ENCODE measurements at places on chromosomes 5 and 9.

- no peak for DNase-seq
These were observed 55.2 kb upstream of the FYB1 start for GRCh38 chr5:39274398-39275085.

DNA sequence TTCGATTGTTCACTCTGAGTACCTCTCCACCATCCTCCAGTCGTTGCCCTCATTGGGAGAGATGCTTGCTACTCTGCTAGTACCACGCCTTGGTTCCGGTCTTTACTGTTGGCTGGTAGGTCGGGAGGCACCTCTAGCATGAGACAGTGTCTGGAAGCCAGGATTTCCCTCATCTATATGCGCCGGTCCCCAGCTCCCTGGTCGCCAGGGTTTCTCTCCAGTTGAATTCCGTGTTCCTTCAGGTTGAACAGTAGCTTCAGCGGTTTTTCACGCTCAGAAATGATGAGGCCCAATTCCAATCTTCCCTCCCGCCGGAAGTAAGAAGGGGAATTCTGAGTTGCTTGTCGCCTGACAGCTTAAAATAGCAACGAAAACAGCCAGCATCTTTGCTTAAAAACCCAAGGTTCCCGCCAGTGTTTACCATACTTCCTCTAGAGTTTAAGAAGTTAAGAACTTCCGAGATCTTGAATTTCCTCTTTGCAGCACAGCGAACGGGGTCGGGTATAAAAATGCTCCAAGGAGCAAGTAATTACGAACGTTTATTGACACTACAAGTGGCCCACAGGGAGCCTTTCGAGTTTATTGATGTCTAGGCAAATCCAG lies 1.3 kb upstream of the ST8SIA4 start:
- DNase-seq = peak; percentile 17

DNA sequence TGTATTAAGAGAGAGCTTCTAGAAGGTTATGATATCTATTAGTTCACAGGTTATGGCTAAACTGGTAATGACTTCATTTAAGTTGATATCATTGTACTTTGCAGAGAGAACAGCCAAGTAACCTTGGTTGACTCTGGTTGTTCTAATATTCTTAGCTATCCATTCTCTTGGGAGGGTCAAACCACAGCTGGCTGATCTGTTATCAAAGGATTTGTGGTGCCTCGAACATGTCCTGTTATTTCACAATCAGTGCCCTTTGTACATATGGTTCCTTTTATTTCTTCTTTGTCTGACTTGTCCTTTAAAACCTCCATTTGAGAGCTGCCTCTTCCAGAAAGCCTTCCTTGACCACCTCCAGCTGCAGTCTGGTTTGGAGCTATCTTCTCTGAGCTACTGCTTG lies 61.7 kb downstream of the PDE8B start:
- DNase-seq = no peak

- DNase-seq = no peak
These were observed 228.9 kb upstream of the CD180 start for GRCh38 chr5:67425514-67425913.

Measured in stimulated activated effector memory CD8-positive, alpha-beta T cell treated with anti-CD3 and anti-CD28 coated beads, Interleukin-12 subunit alpha, Interleukin-12 subunit beta, amount 100 ng/mL, for 72 hours (primary cell).